ENCODE measurements at places on chromosomes 16 and 17.

- no peak for DNase-seq
Measured at GRCh38 chr17:3927628-3928340, 11.5 kb upstream of the P2RX1 start.

- DNase-seq = no peak
Measured at GRCh38 chr16:84207251-84207650, 16.3 kb downstream of the ADAD2 start.

- DNase-seq = no peak
Measured at GRCh38 chr16:48524348-48525200, 85.4 kb downstream of the N4BP1 start.

GRCh38 chr16:64394061-64394460, 727.8 kb downstream of the CDH11 start:
- DNase-seq = no peak

DNA sequence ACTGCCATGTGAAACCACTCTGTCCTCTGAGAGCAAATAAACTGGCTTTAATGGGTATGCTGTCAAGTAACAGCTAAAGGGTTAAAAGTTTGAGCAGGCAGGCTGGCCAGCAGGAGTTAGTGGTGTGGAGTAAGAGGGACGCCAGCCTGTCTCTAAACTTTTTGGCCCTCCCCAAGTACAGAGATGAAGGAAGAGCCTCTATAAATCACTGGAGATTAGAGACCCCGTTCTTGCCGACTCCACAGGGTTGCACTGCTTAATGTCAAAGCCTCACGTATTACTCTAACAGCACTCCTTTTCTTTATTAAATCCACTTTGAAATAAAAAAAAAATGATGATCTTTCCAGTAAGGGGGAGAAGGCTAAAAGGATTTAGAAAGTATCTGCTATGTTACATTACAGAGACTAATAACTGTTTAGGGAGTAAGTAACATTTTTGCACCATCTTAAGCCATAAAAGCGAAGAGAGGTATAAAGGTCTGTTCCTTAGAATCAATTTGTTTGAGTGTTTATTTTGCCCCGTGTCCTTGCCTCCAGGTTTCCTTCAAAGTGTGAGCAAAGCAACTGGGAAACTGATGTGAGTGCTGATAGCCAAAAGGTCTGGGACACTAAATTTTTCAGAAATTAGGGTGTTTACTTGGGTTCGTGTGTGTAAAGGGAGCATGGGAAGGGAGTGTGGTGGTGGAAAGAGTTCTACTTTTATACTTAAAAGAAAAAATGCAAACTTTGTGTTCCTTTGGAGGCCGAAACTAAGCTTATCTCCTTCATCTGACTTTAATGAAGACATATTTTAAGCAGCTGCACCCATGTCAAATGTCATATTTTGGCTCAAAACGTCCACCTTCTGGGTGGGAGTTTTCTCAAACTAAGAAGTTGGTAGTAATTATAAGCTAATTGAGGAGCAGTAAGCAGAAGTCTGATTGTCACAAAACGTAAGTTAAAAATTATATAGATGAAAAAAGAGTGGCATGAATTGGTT, 109.9 kb upstream of the TBX2 start:
- no peak for DNase-seq

DNA sequence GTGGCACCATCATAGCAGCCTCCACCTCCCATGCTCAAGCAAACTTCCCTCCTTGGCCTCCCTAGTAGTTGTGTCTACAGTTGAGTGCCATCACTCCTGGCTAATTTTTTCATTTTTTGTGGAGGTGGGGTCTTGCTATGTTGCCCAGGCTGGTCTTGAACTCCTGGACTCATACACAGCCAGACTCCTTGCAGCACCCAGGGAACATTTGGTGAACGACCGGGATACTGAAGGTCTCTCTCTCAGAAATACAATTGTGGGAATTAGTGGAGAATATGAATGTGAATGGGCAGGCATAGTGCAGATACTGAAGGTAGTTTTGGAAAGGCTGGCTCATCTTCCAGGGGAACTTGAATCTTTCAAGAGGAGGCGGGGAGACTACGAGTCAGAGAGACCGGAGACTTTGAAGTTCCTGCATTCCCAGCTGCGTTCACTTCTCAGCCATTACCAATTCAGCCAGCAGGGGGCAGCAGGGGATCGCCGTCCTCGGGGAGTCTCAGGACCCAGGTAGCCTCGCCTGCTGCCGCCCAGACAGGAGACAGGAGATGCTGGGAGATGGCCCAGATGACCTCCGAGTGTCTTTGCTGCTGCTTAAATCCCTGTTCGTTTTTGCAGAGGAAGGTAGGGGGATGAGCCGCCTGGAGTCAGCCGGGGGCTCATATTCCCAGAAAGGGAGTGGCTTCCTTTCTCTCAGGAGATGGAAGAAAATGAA, 68.6 kb downstream of the HAPSTR1 start:
- no peak for DNase-seq

- peak; percentile 39 for DNase-seq
Measured at GRCh38 chr16:84647828-84648594, at the start of gene KLHL36. Gene KLHL36 (plus strand): TSS chr16:84648511. CDS start chr16:84650868, 2,357 bp downstream.

DNA sequence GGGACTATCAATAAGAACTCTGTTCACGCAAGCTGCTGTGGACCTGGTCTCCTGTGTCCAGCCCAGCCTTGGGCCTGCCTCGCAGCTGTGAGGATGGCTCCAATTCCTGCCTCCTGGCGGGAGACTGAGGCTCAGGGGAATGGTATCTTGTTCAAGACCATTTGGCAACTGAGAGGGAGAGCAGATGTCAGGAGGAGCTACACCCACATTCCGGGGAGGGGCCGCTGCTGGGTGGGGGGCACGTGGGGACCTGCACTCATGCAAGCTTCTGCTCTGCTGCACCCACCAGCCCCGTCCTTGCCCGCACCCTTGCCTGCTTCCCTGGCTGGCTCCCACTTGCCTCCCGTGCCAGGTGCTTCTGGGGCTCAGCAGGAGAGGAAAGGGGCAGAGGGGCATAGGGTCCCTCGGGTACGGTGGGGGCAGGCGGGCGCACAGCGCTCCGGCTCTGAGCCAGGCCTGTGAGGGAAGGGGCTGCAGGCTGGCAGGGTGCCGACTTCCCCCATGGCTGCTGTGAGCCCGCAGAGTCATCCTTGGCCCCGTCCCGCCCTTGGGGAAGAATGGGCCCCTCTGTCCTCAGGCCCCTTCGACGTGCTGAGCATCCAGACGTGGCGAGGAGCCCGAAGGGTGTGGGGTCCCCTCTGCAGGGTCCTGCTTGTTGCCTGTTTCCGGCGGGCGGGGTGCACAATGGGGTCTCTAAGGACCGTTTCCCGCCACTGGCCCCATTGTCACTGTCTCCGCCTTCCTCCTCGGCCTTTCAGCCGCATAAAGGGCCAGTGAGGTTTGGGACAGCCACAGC, 2.7 kb downstream of the METRN start:
- DNase-seq = no peak

- DNase-seq = no peak
Measured at GRCh38 chr17:66175892-66176291, 16.0 kb downstream of the CEP112 start.

DNA sequence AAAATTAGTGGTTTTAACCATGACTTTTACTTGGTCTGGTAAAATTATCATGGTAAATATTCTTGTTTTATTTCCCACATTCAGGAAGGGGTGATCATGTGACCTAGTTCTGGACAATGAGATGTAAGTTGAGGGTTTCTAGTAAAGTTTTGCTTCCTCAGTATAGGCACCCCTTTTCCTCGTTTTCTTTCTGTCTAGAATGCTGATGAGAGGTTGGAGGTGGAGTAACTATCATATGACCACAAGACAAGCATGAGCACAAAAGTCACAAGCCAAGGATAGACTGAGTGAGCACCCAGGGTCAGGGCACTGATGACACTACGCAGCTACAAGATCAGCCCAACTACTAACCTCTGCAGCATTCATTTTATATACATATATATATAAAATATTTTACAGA, 53.9 kb downstream of the MYO1D start:
- DNase-seq = no peak

DNA sequence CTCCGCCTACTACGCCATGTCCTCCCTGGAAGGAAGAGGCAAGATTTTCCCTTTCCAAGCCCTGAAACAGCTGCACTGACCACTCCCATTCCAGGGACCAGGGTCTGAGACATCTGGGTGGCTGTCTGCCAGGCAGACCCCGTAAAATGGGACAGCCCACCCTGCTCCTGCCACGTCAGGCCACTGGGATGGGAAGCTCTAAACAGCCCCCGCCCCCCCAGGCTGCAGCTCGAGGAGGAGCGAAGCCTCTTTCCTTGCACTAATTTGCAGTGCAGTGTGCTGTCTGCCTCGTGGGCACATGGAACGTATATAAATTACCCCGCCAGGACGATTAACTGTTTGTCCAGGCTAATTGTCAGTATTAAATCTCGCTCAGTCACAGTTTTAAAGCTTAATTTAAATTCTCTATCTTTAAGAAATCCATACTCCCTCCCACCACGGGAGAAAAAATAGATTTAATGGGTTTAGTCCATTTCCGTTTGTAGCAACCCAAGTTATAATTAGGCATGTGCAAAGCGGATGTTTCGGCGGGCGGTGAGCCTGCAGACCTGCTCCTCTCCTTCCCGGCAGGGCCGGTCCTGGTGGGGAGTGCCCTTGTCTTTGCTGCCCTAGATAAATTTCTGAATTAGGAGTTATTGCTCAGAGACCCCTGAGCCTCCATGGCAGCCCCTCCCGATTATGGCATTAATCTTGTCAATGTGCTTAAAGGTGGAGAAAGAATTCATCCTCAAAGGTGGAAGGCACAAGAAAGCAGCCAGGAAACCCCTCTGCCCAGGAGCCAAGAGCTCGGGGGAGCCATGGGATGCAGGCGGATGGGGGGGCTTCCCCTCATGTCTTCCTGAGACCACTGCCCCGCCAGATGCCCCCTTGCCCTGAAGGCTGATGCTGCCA, 268.0 kb upstream of the TNRC6C start:
- DNase-seq = no peak

GRCh38 chr16:81632392-81633146, 146.5 kb upstream of the PLCG2 start:
- peak; percentile 74 for DNase-seq

DNA sequence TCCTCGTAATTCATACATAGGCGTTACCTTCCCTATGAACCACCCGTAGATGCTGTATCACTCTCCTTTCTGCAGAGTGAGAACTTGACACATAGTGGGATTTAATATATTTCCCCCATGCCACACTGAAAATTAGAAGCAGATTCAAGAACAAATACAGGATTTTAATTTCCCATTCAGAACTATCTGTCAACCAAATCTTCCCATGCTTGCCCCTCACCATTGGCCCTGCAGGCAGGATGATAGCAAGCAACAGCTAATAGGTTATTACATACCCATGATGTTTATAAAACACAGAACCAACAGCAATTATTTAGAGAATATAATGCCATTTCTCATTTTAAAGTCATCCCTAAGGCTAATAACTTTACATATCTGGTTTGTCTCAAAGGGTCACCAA, 55.0 kb upstream of the GNAO1 start:
- no peak for DNase-seq

- no peak for DNase-seq
Measured at GRCh38 chr17:35605678-35606077, 18.6 kb downstream of the AP2B1 start.

DNA sequence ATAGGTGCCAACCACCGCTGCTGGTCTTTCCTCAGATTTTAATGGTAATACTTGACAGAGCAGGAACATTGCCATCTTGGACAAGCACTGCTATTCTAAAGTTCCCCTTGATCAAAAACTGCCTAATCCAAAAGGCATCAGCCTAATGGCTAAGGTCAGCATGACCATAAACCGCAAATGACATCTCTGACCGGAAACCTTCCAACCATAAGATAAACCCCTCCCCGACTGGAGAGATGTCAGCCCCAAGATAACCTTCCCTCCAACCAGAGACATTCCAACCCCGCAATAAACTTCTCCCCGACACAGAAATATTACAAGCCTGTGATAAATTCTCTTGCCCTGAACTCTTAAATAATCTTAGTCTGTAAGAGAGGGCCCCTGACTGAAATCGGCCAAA, 7.4 kb upstream of the DHX40 start:
- no peak for DNase-seq

GRCh38 chr17:70636517-70637133, 467.3 kb downstream of the KCNJ2 start:
- DNase-seq = no peak

DNA sequence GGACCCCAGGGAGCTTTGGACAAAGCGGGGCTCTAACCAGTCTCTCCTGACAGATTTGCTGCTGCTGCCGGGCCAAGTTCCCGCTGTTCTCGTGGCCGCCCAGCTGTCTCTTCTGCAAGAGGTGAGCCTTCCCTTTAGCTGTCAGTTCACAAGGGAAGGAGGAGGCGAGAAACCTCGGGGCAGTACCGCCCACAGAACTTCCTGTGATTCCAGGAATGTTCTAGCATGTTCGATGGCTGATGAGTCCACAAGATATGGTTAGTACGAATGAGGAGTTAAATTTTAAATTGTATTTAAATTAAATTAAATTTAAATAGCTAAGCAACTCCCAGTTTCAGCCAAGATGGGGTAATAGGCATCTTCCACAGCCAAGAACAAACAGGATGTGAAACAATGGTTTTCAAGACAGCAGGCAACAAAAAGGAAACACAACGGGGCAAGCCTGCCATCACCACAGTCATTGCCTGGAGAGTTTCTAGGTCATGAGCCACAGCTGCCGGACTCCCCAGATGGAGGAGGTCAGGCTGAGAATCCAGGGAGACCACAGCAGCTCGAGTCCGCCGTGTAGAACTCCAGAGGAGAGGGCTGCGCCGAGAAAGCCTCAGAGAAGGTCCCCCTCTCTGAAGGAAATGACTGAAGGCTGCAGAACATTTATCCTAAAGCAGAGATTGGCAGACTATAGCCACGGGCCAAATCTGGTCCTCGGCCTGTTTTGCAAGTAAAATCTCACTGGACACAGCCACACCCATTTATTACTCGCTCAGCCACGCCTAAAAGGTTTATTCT, 9.5 kb upstream of the TCF25 start:
- DNase-seq = no peak

- no peak for DNase-seq
Measured at GRCh38 chr16:58306327-58306726, 11.5 kb upstream of the PRSS54 start.

- no peak for DNase-seq
Measured at GRCh38 chr17:34993031-34993430, 12.7 kb downstream of the LIG3 start.

- DNase-seq = no peak
Measured at GRCh38 chr17:46121165-46121764, 72.0 kb downstream of the KANSL1 start.

DNA sequence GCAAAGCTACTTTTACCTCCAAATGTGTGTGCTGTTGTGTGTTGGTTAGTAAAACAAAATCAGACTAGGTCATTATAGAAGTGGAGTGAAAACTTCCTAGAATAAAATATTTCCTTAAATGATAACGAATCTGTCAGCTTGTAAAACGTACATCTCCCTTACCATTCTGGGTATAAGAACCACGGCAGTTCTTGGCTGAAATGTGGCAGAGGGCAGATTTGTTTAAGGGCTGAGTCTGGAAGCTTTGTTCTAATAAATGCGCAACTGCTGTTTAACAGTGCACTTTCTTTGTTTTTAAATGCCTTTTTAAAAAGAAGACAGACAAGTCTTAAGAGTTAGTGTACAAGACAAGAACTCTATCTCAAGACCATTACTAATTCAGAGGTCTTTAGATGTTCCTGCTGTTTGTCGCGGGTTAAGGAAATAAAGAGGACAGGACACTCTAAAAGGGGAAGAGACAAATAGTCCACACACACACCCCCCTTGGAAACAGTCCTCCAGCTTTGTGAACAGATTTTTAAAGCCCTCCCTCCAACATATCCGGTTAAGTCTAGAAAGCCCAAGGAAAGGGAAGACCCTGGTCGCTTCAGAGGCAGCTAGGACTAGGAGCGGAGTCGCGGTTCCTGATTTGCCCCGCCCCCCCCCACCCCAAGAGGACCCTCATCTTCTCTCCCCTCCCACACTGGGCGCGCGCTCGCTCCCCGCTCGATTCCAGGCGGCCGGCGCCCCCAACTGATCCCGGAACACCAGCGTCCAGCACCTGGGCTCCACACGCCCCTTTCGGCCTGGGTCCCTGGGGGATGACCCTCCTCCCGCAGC, 658 bp downstream of the SYNRG start:
- no peak for DNase-seq
